Central memory CD8-positive, alpha-beta T cell (primary cell): ENCODE measurements at places on chromosomes 13 and 19.

- peaks cover 48% of the 10 kb centered on the region for H3K27me3 ChIP-seq
- no peaks in the 10 kb centered on the region for H3K4me1 ChIP-seq
- peaks cover 2% of the 10 kb centered on the region for H3K36me3 ChIP-seq
- H3K4me3 ChIP-seq = no peak overlapping the region
These were observed 72.6 kb upstream of the TSHZ3 start for GRCh38 chr19:31421856-31422255.

GRCh38 chr13:105894697-105895096 lies 640.8 kb downstream of the EFNB2 start:
- H3K4me1 ChIP-seq = no peaks in the 10 kb centered on the region
- no peak overlapping the region for H3K27ac ChIP-seq
- no peak for DNase-seq
- H3K27me3 ChIP-seq = no peaks in the 10 kb centered on the region

GRCh38 chr19:32828643-32829344 lies 40.8 kb downstream of the SLC7A9 start:
- H3K27ac ChIP-seq = no peak overlapping the region
- H3K27me3 ChIP-seq = no peaks in the 10 kb centered on the region
- no peaks in the 10 kb centered on the region for H3K36me3 ChIP-seq
- no peaks in the 10 kb centered on the region for H3K4me1 ChIP-seq

GRCh38 chr13:83340170-83340569 lies 542.1 kb downstream of the SLITRK1 start:
- no peak for DNase-seq
- no peak overlapping the region for H3K4me3 ChIP-seq
- H3K36me3 ChIP-seq = no peaks in the 10 kb centered on the region
- H3K4me1 ChIP-seq = no peaks in the 10 kb centered on the region
- H3K27me3 ChIP-seq = no peaks in the 10 kb centered on the region

DNA sequence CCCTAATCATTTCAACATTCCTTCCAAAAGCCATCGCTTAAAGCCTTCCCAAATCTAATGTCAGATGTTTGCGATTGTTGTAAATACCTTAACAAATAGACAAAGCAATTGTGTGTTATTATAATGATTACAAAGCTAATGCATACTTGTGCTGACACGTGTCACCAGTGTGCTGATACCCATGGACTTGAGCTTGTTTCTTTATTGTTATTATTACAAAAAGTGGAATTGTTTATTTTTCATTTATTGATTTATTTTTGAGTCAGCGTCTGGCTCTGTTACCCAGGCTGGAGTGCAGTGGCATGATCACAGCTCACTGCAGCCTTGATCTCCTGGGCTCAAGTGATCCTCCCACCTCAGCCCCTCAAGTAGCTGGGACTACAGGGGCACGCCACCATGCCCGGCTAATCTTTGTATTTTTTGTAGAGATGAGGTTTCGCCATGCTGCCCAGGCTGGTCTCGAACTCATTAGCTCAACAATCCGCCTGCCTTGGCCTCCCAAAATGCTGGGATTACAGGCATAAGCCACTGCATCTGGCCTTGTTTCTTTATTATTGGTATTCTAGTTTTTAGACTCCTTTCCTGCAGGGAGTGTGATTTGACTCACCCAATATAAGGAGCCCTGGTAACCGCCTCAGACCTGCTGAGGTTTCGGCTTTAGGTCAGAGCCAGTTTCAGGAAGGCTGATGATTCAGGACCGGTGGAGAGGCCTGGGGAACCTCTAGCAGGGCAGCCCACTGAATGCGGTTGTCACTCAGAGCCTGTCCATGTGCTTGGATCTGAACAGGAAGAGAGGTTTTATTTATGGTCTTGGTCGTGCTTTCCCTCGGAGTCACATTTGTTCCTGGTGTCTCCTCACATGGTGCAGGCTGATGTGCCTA lies 2.1 kb upstream of the FBXO17 start:
- H3K27me3 ChIP-seq = peaks cover 37% of the 10 kb centered on the region
- no peak for DNase-seq
- H3K27ac ChIP-seq = no peak overlapping the region

DNA sequence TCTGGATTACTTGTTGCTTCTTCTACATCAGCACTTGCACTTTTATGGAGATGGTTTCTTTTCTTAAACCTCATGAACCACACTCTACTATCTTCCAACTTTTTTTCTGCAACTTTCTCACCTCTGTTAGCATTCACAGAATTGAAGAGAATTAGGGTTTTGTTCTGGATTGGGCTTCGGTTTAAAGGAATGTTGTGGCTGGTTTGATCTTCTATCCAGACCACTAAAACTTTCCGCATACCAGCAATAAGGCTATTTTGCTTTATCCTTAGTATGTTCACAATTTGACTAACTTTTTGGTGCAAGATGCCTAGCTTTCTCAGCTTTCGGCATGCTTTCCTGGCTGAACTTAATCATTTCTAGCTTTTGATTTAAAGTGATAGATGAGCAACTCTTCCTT lies 666.7 kb upstream of the MIR17HG start:
- no peaks in the 10 kb centered on the region for H3K4me1 ChIP-seq
- no peak overlapping the region for H3K27ac ChIP-seq
- DNase-seq = no peak
- H3K36me3 ChIP-seq = no peaks in the 10 kb centered on the region
- no peaks in the 10 kb centered on the region for H3K27me3 ChIP-seq
- no peak overlapping the region for H3K4me3 ChIP-seq

GRCh38 chr13:99572921-99573320 lies 71.6 kb downstream of the TM9SF2 start:
- no peak for DNase-seq
- H3K4me1 ChIP-seq = no peaks in the 10 kb centered on the region
- no peaks in the 10 kb centered on the region for H3K27me3 ChIP-seq
- H3K36me3 ChIP-seq = no peaks in the 10 kb centered on the region
- no peak overlapping the region for H3K27ac ChIP-seq

GRCh38 chr13:50831512-50831911 lies 12.0 kb downstream of the DLEU7 start:
- no peak overlapping the region for H3K4me3 ChIP-seq
- no peaks in the 10 kb centered on the region for H3K4me1 ChIP-seq
- DNase-seq = no peak

- no peaks in the 10 kb centered on the region for H3K36me3 ChIP-seq
- no peak overlapping the region for H3K4me3 ChIP-seq
- no peak for DNase-seq
- peaks cover 29% of the 10 kb centered on the region for H3K27me3 ChIP-seq
These were observed 257.9 kb downstream of the COG6 start for GRCh38 chr13:39913339-39913738.

- H3K27me3 ChIP-seq = peaks cover 58% of the 10 kb centered on the region
- H3K4me1 ChIP-seq = peaks cover 8% of the 10 kb centered on the region
- no peak overlapping the region for H3K27ac ChIP-seq
- peaks cover 2% of the 10 kb centered on the region for H3K36me3 ChIP-seq
- H3K4me3 ChIP-seq = no peak overlapping the region
These were observed 743 bp downstream of the RDH8 start for GRCh38 chr19:10013834-10014618.

GRCh38 chr19:4803736-4804695 lies 12.5 kb downstream of the FEM1A start:
- H3K27me3 ChIP-seq = no peaks in the 10 kb centered on the region
- peak; percentile 31 for DNase-seq
- H3K4me1 ChIP-seq = no peaks in the 10 kb centered on the region
- H3K4me3 ChIP-seq = no peak overlapping the region

- H3K27me3 ChIP-seq = no peaks in the 10 kb centered on the region
- no peak overlapping the region for H3K4me3 ChIP-seq
- H3K27ac ChIP-seq = no peak overlapping the region
- peaks cover 5% of the 10 kb centered on the region for H3K4me1 ChIP-seq
- peaks cover 44% of the 10 kb centered on the region for H3K36me3 ChIP-seq
- DNase-seq = no peak
These were observed 9.0 kb upstream of the THSD1 start for GRCh38 chr13:52414963-52415362.

DNA sequence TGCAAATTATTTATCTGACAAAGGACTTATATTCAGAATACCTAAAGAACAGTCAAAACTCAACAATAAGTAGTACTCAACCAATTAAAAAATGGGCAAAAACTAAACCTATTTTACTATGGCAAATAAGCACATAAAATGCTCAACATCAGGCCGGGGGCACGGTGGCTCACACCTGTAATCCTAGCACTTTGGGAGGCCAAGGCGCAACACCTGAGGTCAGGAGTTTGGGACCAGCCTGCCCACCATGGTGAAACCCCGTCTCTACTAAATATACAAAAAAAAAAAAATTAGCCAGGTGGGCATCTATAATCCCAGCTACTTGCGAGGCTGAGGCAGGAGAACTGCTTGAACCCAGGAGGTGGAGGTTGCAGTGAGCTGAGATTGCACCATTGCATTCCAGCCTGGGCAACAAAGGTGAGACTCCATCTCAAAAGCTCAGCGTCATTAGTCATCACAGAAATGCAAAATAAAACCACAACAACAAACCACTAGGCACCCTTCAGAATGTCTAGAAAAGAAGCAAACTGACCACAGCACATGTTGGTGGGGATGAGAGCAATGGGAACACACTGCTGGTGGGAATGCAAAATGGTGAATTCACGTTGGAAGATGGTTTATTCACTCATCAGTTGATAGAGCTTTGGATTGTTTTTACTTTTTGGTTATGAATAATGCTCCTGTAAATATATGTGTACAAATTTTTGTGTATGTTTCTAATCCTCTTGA lies 180.6 kb upstream of the SOX1 start:
- no peak overlapping the region for H3K27ac ChIP-seq
- H3K27me3 ChIP-seq = peaks cover 26% of the 10 kb centered on the region
- no peak overlapping the region for H3K4me3 ChIP-seq
- H3K36me3 ChIP-seq = no peaks in the 10 kb centered on the region
- DNase-seq = no peak

GRCh38 chr19:12965017-12965811 lies 4.2 kb upstream of the DAND5 start:
- peak; percentile 69 for DNase-seq
- peaks cover 4% of the 10 kb centered on the region for H3K36me3 ChIP-seq
- peaks cover 6% of the 10 kb centered on the region for H3K4me1 ChIP-seq
- peak overlapping the region; percentile 84 for H3K4me3 ChIP-seq
- no peak overlapping the region for H3K27ac ChIP-seq
- no peaks in the 10 kb centered on the region for H3K27me3 ChIP-seq

GRCh38 chr19:38134540-38135149 lies 89.4 kb downstream of the DPF1 start:
- H3K4me3 ChIP-seq = no peak overlapping the region
- peaks cover 11% of the 10 kb centered on the region for H3K36me3 ChIP-seq
- peaks cover 5% of the 10 kb centered on the region for H3K4me1 ChIP-seq
- no peak for DNase-seq

- H3K27me3 ChIP-seq = no peaks in the 10 kb centered on the region
- H3K4me3 ChIP-seq = peak overlapping the region; percentile 60
- H3K4me1 ChIP-seq = peaks cover 54% of the 10 kb centered on the region
- H3K27ac ChIP-seq = peak overlapping the region; percentile 91
These were observed 6.3 kb downstream of the MYADM start for GRCh38 chr19:53873773-53874605.

DNA sequence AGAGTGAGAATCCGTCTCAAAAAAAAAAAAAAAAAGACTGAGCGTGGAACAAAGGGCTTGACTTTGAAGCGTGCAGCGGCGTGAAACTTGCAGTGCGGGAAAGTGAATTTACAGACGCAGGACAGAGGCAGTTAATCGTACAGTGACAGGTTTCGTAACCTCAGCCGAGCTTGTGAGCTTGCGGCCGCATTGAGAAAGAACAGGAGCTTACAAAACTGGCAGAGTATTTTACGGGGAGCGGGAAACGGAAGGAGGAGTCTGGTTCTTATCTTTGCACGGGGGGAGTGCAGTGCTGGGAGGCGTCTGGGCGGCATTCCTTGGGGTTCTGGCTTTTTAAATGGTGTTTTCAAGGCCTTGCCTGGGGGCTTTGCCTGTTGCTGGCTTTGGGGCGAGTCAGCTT lies 6.0 kb upstream of the BSG start:
- H3K27me3 ChIP-seq = no peaks in the 10 kb centered on the region
- no peak overlapping the region for H3K27ac ChIP-seq
- H3K4me3 ChIP-seq = no peak overlapping the region
- DNase-seq = no peak
- peaks cover 24% of the 10 kb centered on the region for H3K36me3 ChIP-seq
- H3K4me1 ChIP-seq = peaks cover 7% of the 10 kb centered on the region

- no peaks in the 10 kb centered on the region for H3K27me3 ChIP-seq
- DNase-seq = no peak
- H3K4me1 ChIP-seq = peaks cover 64% of the 10 kb centered on the region
- peak overlapping the region; percentile 29 for H3K27ac ChIP-seq
- H3K4me3 ChIP-seq = peak overlapping the region; percentile 44
These were observed 6.8 kb downstream of the LSM14A start for GRCh38 chr19:34179066-34179465.

DNA sequence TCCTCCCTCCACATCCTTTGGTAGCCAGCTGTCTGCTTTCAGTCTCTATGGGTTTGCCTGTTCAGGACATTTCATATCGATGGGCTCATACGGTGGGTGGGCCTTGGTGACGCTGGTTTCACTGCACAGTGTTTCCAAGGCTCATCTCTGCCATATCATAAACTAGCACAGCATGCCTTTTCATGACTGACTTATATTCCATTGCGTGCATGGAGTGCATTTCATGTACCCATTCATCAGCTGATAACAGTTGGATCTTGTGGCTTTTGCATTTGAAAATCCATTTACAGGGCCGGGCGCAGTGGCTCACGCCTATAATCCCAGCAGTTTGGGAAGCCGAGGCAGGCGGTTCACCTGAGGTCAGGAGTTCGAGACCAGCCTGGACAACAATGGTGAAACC lies 69.9 kb downstream of the TDRD12 start:
- H3K4me3 ChIP-seq = no peak overlapping the region
- H3K27me3 ChIP-seq = no peaks in the 10 kb centered on the region
- H3K36me3 ChIP-seq = peaks cover 4% of the 10 kb centered on the region
- no peak for DNase-seq

DNA sequence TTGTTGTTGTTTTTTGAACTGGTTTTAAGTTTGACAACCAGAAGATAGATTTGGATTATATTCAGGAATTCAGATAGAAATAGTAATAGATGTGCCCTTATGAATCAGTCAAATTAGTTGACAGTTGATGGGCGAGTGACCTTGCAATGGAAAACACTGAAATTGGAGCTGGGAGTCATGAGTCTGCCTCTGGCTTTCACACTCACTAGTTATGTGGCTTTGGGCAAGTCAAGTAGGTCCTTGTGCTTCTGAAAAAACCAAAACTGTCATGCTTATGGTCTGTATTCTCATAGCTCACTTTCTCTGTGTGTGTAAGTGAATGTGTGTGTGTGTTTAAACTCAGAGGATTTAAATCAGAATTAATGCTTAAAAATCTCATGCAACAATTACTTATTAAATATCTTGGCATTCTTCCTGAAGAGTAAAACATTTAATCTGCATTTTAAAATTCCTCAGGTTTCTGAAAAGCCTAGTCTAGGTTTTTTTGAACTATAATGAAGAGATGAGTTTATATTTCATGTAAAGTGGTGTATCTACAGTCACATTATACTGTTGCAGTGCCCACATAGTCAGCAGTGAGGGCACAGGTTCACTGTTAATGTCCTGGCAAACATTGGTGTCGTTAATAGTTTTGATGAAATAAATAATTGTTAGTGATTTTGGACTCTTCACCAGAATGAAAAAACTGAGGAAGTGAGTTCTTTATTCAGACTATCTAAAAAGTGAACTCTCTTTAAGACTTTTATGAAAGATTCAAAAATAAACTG lies 32.5 kb downstream of the UCHL3 start:
- no peak overlapping the region for H3K4me3 ChIP-seq
- no peaks in the 10 kb centered on the region for H3K27me3 ChIP-seq
- no peaks in the 10 kb centered on the region for H3K4me1 ChIP-seq
- no peak for DNase-seq

- no peak overlapping the region for H3K4me3 ChIP-seq
- H3K4me1 ChIP-seq = peaks cover 23% of the 10 kb centered on the region
- no peak for DNase-seq
- H3K27me3 ChIP-seq = no peaks in the 10 kb centered on the region
- H3K36me3 ChIP-seq = peaks cover 25% of the 10 kb centered on the region
- no peak overlapping the region for H3K27ac ChIP-seq
These were observed 13.9 kb upstream of the MKNK2 start for GRCh38 chr19:2064788-2065524.
